AG20443 (cell line): ENCODE measurements at places on chromosomes 12 and 14.

DNA sequence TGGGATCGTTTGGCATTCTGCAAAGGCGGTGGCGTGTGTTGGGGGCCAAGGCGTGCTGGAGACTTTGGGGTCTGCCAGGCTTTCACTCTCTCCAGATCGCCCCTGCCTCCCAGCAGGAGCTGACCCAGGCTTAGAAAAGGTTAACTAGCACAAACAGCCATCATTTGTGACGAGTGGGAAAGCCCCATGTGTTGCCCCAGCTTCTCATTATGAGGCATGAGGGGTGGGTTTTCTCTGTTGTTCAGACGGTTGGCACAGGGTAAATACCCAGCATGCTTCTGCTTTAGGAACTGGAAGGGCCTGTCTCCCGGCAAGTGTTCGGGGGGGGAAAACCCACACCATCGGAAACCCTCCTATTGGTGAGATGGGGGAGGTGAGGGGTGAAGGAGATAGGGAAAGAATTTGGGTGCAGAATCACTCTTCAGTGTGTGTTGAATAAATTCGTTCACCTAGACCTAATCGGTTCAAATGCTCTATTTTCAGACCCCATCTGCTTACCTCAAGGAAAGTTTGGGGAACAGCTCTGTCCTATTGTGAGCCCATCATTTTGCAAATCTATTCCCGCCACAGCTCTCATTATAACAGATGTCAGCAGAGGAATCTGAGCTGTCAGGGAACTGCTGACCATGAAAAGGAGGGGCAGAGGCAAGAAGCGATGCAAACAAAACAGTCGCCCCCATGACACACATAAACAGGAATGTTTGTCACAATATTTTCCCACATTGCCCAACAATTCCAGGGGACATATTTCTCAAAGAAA, 34.7 kb upstream of the C12orf42 start:
- DNase-seq: no peak

GRCh38 chr12:50043854-50044253, 13.5 kb upstream of the ASIC1 start:
- DNase-seq: no peak

DNA sequence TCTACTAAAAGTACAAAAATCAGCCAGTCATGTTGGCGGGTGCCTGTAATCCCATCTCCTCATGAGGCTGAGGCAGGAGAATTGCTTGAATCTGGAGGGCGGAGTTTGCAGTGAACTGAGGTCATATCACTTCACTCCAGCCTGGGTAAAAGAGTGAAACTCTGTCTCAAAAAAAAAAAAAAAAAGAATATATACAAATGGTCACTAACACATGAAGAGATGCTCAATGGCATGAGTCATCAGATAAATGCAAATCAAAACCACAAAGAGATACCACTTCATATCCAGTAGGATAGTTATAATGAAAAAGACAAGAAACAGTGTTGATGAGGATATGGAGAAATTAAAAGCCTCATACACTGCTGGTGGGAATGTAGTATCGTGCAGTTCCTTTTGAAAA, 33.6 kb upstream of the METAP2 start:
- no peak for DNase-seq

DNA sequence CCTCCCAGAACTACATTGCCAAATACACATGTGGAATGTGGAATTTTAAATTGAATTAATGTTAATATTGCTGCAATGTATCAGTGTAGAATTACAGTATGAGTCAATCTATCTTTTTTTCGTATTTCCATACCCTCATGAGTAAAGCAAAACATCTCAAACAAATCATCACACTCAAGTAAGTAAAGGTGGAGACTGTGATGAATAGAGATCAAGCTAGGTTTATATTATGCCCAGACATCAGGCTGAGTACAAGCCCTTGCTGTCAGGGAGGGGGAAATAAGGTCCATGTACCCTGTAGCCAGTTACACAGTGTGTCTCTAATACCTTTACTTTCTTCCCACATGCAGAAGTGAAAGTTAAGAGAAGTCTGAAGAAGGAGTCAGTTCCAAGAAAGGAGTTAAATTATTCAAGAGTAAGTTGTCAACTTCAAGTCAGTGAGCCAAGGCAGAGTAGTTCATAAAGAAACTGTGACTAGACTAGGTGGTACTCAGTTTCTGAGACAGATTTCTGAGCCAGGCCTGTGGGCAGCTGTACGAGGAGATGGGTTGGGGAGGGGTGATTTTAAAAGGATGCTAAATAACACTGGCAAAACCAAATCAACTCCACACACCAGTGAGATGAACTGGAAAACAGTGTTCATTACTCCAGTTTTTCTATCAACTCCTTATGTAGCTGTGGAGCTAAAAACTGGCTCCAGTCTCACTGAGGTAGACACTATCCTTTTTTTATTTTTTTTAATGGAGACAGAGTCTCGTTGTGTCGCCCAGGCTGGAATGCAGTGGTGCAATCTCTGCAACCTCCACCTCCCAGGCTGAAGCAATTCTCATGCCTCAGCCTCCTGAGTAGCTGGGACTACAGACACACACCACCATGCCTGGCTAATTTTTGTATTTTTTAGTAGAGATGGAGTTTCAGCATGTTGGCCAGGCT, 23.8 kb upstream of the STK38L start:
- no peak for DNase-seq

DNA sequence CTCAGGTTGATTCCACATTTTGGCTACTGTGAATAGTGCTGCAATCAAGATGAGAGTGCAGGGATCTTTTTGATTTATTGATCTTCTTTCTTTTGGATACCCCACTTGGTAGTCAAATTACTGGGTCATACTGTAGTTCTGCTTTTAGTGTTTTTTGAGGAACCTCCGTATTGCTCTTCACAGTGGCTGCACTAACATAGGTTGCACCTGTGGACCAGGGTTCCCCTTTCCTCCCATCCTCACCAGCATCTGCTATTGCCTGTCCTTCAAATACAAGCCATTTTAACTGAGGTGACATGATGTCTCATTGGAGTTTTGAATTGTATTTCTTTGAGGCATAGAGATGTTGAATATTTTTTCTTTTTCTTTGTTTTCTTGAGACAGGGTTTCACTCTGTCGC, 152.5 kb upstream of the TMEM132C start:
- DNase-seq: no peak

DNA sequence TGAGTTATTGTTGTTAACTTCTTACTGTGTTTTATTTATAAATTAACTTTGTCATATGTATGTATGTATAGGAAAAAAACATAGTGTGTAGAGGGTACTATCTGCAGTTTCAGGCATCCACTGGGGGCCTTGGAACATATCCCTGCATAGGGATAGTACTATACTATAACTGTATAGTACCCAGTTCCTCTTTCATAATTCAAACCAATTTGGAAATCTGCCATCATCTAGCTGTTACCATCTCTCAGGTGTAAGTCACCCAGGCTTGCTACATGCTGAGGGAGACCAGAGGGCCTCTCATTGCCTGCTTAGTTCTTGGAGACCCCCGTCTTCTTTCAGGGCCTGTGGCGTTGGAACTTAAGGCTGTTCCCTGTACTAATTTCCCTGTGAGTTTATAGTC, 12.9 kb upstream of the DCD start:
- no peak for DNase-seq

DNA sequence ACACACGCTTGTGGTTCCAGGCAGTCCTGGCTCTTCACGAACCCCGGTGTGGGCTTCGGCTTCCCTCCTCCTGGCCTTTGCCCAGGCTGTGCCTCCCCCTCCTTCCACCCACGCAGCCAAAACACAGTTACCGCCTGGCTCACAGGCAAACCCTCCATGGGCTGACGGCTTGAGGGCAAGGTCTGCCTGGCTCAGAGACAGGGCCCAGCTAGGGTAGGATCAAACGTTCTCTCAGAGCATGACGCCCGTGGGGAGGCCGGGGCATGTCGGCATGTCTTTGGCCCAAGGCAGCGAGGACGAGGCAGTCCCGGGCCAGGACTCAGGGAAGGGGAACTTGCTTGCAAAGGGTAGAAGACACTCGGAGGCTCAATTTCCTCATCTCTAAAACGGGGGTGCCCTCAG, 2.1 kb downstream of the SLC25A47 start:
- no peak for DNase-seq

- DNase-seq: no peak
Observed at GRCh38 chr12:47813511-47814196, 6.0 kb downstream of the HDAC7 start.

DNA sequence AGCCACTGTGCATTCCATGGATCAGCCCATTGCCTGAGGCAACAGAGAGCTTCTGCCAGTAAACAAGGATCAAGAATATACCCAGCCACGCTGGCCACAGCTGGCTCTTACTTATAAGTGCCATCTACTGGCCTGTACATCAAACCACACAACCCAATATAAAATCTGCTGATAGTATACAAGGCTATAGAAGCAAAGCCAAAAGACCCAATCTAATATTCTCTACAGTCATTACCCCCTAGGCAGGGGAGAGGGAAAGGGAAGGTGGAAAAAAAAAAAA, 4.4 kb upstream of the FAM186B start:
- DNase-seq: no peak
